ENCODE measurements at places on chromosomes 13 and 19.
A peak's percentile ranks its signal among the peaks of the same experiment; 100 is the strongest.

- DNase-seq, result peak; percentile 14
Measured at GRCh38 chr13:44050450-44051063, 170.9 kb downstream of the LACC1 start.

- DNase-seq, result no peak
Measured at GRCh38 chr13:110571896-110572777, 10.6 kb upstream of the RAB20 start.

GRCh38 chr13:89034015-89034414, 1362.8 kb downstream of the SLITRK5 start:
- DNase-seq, result no peak

DNA sequence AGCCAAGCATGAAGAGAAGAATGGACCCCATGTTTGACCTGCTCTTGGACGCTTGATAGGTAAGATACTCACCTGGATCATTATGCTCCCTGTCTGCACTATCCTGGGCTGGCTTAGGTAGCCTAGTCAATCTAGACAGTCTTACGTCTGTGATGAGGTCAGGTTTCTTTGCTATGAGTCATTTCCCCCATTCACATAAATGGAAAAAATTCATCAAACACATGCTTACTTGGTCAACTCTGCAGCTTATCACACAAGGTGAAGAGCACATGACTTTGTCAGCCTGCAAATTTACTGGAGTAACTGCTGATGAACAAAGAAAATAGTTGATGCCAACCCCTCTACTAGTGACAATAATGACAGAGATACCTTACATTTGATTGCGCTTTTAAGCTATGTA, 170.0 kb downstream of the NUFIP1 start:
- peak; percentile 31 for DNase-seq
